ENCODE measurements at places on chromosomes 1 and 21.

DNA sequence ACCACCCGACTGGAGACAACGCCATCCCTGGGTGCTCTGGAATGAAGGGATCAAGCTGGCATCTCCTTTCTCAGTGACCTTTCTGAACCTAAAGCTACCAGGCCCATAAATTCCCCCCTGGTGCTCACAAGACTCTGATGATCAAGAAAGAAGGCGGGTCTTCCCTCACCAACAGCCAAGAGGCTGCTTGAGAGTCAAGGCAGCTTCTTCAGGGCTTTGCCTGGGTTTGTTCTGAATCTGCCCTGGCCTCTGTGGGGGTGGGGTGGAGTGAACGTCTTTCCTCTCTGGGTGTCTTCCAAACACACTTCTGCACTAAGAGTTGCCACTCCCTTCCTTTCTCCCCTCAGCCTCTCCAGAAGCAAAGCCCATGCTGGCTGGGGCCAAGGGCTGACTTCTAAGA, 36.1 kb downstream of the CD247 start:
- no peak for DNase-seq

DNA sequence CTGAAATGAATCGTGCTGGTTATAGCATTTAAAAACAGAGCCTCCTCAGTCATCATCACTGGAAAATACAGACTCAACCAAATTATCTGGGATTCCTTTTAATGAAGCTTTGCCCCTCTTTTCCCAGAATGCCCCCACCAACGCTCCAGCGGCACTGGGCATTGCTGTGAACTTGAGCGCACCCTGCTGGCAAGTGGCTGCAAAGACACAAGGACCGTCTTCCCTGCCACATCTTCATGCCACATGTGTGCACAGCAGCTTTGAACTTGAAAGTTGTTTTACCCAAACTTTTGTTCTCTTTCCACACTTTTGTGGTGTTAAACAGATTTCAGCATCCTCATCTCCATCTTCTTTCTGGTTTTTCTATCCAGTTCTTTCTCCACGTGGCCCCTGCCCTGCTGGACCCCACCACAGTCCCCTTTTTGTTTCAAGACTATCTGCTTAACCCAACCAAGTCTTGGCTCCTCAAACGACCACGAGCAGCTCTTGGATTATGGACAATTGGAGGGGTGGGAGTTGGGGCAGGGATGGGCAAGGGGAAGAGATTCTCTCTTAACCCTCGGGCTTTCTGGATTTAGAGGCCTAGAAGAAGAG, 12.8 kb upstream of the LMX1A start:
- DNase-seq: peak; percentile 44

DNA sequence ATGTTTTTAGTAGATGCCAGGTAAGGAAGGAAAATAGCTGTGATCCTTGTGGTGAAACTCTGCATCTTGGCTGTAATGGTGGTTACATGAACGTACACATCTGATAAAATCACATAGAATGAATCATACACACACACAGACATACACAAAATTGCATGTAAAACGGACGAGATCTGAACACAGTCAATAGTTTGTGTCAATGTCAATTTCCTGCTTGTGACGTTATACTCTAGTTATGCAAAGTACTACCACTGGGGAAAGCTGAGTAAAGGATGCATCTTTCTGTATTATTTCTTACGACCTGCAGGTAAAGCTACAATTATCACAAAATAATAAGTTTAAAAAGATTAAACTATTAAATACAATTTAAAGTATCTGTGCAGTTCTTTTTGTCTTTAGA, 493.7 kb upstream of the ZP4 start:
- no peak for DNase-seq

- DNase-seq: no peak
These were observed 319.0 kb upstream of the SNX7 start for GRCh38 chr1:98342566-98342965.

- no peak for DNase-seq
These were observed 18.8 kb upstream of the F3 start for GRCh38 chr1:94560333-94560732.

DNA sequence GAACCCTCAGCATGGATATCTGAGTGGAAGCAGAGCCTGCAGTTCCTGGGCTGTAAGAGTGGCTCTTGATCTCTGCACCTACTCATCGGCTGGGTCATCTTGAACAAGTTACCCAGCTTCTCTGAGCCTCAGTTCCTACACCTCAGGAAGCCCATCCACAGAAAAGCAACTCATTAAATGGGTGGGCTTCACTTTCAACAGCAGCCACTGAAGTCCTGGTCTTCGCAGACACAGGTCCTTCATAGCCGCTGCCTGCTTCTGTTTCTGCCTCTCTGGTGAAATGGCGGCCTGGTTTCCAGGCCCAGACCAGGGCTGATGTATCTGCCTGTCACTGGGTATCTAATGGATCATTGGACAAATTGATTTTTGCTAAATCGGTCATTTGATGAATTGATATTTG, 571.4 kb downstream of the PTPRU start:
- no peak for DNase-seq

- DNase-seq: no peak
These were observed 46.6 kb downstream of the LPAR3 start for GRCh38 chr1:84846387-84846786.

GRCh38 chr21:45801989-45802388, 158.5 kb downstream of the PCBP3 start:
- DNase-seq: no peak

DNA sequence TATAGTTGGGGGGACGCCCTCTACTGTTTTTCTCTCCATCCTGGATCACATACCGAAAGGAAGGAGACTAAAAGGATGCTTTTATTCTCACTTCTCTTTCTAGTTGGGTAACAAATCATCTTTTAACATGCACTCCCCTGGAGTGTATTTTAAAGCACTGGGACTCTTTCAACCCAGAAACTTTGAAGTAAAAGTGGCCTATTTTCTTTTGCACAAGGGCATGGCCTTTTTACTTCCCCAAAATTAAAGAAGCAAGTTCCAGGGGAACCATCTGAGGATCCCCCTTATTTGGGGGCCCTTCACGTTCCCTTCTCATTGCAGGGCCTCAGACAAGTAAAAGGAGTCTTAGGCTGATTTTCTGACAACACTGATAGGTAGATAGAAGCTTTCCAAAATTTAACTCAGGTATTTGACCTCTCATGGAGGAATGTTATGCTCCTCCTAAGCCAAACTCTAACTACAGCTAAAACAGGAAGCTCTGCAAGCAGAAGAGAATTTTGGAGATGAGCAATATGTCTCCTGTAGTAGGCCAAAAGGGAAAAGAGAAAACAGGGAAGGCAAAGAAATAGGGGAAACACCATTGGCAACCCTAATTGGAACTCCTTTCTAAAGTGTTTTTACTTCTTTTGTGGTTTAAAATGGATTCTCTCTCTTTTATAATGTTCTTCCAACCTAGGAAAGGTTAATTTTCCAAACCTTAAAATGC, 8.9 kb upstream of the CD46 start:
- no peak for DNase-seq

GRCh38 chr21:35843911-35844667, 216.2 kb downstream of the SETD4 start:
- no peak for DNase-seq

GRCh38 chr1:72670902-72671301, 388.6 kb upstream of the NEGR1 start:
- no peak for DNase-seq

- DNase-seq: no peak
These were observed 22.8 kb downstream of the WDR26 start for GRCh38 chr1:224411766-224412165.

- no peak for DNase-seq
These were observed 24.1 kb downstream of the ACTA1 start for GRCh38 chr1:229409616-229410369.

DNA sequence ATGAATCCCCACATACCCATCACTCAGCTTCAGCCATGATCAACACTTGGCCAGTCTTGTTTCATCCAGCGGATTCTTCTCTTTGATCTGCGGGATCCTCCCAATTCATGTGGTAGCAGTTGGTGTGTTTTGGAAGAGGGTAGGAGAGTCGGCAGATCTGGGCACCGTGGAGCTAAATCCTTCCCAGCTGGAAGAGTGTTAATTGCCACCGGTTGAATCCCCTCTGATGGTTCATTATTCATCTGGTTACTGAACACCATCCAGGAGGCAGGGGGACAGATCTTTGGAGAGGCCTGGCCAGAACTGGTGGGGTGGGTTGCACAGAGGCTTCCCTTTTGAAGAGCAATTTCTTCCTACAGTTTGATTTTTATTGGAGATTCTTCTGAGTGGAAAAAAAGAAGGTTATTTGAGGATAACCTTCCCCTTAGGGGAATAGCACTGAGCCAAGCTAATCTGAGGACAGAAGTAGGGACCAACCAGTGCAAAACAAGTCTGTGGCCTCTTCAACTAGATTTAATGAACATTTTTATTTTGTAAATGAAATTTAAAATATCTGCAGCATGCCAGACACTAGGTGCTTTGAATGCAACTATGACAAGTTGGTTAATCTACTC, 8.1 kb downstream of the NFASC start:
- no peak for DNase-seq

DNA sequence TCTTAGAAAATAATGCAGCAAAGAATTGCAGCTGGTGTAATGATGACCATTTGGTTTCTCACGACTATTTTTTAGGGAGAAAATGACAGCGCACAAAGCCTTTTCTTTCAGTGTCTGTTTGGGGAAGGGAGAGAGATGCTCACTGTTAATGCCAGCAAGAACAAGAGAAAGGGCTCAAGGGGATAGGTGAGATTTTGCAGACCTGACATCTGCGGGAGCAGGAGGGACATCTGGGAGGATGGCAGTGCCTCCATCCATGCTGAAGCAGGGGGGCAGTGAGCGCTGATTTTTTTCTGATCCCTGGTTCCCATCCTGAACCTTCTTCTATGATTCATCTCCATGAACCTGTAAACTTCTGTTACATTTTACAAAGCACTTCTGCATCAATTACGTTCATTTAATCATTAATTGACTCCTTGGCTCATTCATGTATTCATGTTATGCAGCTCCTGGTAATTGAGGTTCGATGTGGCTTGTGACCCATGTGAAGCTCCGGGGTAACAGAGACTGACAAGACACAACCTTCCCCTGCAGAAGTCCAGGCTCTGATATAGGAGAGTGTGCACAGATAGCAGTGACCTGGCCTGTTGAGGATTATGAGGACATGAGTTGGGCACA, 595.3 kb downstream of the PTPRU start:
- DNase-seq: no peak

DNA sequence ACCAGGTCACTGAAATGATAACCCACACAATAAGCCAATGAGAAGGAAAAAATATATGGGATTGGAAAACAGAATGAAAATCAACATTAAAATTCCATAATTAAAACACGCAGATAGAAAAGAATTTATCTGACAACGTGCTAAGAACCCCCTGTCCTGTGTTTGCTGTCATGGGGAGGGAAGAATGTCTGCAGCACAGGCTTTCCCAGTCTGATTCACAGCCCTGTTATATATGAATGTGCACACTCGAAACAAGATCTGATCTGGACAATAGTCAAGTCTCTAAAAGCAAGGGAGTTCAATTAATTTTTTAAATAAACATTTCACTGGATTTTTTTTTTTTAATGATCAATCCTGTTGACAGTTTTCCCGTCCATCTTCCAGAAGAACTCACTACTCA, 220.0 kb downstream of the RERE start:
- no peak for DNase-seq

GRCh38 chr1:226708967-226709396, 30.1 kb downstream of the ITPKB start:
- DNase-seq: no peak

GRCh38 chr1:211468595-211468994, 23.4 kb downstream of the RD3 start:
- no peak for DNase-seq

Measured in NCI-H2227 treated with DMSO at 0.1 percent for 48 hours (cell line).